ENCODE measurements at places on chromosomes 2 and 18.

- no peak for DNase-seq
Measured at GRCh38 chr18:29156531-29156930, 979.6 kb upstream of the CDH2 start.

DNA sequence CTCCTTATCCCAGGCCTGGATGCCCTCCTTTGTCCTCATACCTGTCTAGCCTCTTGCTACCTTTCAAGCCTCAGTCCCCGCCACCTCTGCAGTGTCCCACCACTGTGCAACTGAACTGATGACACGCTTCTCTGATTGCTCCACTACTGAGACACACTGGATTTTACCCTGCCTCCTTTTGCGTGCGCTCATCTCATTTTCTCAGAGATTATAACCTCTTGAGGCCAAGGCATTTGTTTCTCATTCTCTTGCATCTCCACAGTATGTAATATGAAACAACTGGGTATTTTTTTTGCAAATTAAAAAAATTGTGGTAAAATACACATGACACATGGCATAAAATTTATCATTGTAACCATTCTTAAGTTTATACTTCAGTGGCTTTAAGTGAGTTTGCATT is 95.4 kb downstream of the PRKCE start:
- DNase-seq = no peak

DNA sequence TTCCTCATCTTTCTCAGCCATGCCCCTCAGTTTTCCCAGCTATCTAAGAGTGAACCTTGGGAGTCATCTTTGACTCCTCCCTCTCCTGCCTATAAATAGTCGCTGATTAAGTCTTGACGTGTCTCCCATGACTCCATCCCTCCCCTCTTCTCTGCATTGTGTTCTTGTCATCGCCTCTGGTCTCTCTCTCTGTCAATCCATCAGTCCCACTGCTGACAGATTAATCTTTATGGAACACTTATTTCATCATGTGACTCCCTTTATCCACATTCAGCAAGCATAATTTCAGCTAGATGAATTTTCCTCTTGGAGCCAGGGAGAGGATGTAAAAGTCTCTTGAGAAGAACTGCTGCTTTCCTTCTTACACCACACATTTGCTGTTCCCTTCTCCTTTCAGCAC is 9.4 kb downstream of the ADAM23 start:
- DNase-seq = no peak

DNA sequence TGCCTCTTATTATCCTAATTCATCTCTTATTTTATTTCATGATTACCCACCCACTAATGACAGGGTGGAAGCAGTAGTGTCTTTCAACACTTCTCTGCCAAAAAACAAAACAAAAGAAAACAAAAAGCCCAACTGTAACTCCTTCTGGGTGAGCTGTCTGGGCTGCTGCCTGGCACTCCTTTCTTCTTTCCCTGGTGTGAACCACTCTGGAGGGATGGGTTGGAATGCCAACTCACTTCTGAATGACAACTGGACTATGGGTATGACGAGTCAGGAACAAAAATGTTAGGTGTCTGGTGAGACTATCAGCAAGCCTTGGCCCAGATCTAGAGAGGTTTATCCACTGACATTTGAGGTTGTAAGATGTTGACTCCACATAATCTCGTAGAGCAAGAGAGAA is 88.3 kb upstream of the ITGB6 start:
- no peak for DNase-seq

GRCh38 chr18:80108739-80109675 is at the start of gene ADNP2:
Gene ADNP2 (plus strand): TSS chr18:80109262. CDS start chr18:80117543, 8,281 bp downstream.
- peak; percentile 90 for DNase-seq

DNA sequence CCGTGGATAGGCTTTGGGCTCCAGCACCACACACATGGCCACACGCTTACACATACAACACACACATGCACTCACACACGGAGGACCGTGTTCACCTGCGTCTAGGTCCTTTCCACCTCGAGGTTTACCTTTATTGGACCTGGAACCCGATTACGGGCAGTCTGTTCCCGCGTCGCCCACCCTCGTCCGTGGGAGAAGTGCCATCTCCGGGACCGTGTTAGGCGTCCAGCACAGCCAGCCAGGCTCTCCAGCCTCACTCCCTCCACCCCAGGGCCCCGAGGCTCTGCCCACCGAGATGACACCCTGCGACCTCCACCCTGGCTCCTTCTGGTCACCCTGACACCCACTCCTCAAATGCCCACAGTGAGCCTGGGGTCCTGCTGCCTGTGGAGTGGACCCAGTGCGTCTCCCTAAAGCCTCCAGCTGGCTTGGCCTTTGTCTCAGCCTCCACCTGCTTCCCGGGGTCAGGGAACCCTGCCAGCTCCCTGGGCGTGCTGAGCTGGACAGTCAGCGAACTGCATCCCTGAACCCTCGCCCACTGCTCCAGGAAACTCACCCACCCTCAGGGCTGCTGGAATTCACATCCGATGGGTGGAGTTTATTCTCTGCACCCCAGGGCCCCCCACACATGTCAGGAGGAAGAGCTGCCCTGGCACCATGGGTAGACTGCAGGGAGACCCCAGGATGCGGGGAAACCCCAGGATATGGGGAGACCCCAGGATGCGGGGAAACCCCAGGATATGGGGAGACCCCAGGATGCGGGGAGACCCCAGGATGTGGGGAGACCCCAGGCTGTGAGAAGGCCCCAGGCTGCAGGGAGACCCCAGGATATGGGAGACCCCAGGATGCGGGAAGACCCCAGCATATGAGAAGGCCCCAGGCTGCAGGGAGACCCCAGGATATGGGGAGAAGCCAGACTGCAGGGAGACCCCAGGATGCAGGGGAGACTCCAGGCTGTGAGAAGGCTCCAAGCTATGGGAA is 33.0 kb downstream of the ADI1 start:
- no peak for DNase-seq

DNA sequence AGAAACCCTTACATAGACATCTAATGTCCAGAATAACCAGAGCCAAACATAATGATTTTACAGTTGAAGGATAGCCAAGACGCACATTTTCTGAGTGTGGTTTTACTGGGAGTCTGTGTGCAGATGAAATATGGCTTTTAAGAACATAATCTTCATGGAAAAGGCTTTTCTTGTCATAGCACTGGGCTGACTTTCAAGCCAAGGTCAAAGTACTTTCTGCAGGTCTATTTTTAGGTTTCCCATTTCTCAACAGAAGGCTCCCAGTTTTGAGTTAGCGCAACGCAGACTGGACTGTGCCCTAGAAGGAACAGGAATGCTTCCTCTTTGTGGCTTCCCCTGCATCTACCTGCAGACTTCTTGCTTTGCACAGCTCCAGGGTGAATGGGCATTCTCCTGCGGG is 92.3 kb upstream of the UPP2 start:
- no peak for DNase-seq

DNA sequence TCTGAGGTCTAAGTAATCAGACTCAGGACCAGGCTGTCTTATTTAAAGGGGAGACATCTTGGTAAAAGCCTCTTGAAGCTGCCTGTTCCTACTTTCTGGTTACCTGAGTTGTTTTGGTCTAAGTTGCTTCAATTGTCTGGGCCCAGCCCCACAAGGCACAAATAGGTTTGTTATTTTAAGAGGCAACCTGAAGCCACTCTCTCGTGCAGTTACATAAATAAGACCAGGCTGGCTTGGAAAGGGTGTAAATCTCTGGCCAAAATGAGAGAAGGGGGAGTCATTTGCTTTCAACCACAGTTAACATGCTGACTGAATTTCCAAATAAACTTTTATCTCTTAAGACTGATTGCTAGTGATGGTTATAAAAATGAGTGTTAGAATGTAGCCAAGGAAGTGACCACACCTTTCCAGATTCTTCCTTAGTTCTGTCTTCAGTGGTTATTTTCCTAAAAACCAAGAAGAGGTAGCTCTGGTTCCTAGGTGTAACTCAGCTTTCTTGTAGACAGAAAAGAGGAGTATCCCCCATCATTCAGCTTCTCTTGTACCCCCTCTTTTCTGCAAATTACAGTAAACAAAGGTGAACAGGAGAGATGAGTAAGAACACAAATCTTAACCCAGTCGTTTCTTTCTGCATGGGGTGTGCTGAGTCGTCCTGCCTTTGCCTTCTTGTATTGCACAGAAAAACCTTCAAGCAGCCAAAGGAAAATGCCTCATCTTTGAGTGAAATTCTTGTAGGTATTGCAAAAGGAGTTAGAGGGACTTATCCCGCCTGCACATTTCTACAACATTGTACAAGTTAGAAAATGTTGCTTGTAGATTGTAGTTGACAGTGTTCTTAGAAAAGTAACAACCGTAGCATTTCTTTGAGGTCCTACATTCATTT is 161.5 kb upstream of the NT5C1B start:
- no peak for DNase-seq

DNA sequence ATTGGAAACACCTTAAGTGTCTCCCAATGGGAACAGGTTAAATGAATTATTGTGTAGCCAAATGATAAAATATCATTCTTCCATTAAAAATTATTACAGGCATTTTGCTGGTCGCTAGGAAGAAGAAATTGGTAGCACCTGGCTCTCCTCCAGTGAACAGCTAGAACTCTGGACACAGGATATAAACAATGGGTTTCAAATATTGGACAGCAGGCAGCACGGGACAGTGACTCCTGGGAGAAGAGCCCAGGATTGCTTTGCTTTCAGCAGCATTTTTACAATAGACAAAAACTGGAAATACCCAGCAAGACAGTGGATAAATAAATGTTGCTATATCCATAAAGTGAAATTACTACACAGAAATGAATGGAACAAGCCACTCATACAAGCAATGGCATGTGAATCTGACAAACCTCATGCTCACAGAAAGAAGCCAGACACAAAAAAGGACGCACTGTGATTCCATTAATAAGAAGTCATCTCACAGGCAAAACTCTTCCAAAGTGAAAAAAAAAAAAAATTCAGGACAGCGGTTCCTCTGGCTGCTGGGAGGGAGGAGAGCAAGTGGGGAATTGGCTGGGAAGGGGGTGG is 50.5 kb downstream of the LAMA1 start:
- no peak for DNase-seq

GRCh38 chr2:128622955-128623620 is 304.4 kb upstream of the HS6ST1 start:
- no peak for DNase-seq

- DNase-seq = no peak
Measured at GRCh38 chr2:40592218-40592617, 140.3 kb upstream of the SLC8A1 start.

GRCh38 chr2:183919926-183920325 is 678.4 kb upstream of the ZNF804A start:
- no peak for DNase-seq

- peak; percentile 93 for DNase-seq
Measured at GRCh38 chr2:131093006-131093695, at the start of gene FAM168B. Gene FAM168B (minus strand): TSS chr2:131093460. CDS start chr2:131082646, 10,814 bp downstream.

DNA sequence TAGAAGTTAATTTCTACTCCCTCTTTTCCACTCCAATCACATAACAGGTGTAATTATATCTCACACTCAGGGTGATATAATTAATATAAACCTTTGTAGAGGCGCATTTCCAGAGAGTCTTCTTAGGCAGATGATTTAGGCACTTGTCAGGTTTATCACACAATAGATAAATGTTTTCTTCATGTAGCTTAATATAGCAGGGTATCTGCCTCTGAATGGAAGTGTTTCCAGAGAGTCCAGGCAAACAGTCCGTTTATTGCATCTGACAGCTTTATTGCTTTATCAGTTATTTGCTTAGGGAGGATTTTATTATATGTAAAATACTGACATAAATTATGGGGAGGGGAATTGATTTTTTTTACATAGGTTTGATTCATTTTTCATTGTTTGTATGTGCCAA is 766.3 kb downstream of the SLC4A3 start:
- DNase-seq = peak; percentile 67

DNA sequence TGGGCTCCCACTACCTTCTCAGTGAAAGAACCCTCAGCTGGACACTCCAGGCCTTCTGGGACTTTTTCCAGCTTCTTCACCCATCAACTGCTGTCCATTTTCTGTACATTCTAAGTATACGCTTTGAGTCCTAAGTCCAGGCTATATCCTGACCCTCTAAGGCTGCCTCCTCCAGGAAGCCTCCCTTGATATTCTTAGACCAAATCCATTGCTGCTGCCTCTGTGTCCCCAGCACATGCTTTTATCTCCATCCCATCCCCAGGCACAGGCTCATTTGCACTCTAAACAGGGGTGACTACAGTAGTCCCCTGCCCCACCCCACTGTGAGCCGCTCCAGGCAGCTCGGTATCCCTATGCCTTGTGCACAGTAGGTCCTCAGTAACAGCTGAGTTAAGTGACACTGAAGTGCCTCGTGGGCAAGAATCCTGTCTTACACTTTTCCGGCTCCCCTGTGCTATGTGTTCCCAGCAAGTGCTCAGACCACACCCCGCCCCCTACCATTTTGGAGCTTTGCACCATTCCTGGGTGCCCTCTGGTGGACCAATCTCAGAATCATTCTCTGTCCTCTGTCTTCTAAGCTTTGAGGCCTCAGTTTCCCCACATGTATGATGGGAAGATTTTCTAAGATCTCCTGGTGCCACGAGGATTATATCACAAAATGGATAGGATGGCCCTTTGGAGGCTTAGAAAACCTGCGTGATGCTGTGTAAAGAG is 34.9 kb downstream of the EMX1 start:
- no peak for DNase-seq

- DNase-seq = no peak
Measured at GRCh38 chr2:216879727-216880508, 20.1 kb upstream of the TNP1 start.

DNA sequence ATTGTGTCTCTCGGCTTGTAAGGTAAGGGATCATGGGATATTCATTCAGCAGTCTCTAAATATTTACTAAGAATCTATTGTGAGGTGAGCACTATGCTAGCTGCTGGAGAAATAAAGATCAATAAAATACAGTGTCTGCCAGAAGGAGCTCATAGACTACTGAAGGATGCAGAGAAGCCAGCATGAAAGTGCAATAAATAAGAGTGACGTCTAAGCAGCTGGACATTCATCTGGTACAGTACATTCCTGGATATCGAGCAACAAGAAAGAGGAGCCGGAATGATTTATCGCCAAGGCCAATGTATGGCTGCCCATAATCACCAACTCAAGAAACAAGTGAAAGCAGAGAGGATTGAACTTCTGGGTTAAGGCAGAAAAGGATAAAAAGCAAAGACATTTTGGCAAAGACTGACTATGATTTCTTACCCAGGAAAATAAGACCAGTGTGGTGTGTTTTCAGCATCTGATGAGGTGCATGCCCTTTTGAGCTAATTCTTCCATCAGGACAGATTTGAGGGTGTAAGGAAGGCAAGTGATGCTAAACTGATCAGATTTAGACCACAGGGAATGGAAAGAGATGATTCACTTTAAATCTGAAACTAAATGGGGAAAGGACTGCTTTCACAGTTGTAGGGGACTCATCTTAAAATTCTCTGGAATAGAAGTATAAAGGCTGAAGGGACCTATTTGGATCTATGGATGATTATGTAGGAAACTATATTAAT is 18.7 kb upstream of the LMAN1 start:
- no peak for DNase-seq

- no peak for DNase-seq
Measured at GRCh38 chr18:62807396-62807795, 92.1 kb downstream of the PHLPP1 start.

Data from NCI-H526 (cell line).